ENCODE measurements at places on chromosomes 4 and X. TPM values are rescaled to one million over a fixed set of nuclear protein-coding genes. Genes with fewer than 3 reads are reported as not detected.

DNA sequence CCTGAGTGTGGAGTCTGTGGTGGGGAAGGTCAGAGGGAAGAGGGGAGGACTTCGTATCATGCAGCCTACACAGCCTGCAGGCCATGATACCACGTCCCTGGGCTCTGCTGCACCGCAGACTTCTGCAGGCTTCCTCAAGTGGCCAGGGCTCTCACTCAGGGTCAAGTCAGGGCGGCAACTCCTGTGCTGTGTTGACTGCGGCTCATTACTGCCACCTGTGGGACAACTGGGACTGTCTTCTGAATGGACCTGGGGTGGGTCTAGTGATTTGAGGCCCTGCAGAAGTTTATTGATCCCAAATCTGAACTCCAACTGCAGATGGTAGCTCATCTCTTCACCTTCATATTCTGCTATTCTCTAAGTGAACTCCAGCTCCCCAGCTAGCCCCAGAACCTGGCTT, 167.1 kb downstream of the NSUN7 start:
- DNase-seq: no peak

GRCh38 chr4:36288731-36289426, 7.5 kb downstream of the DTHD1 start:
- DNase-seq: no peak

GRCh38 chr4:164252286-164252685, 501.6 kb upstream of the SMIM31 start:
- DNase-seq: no peak

DNA sequence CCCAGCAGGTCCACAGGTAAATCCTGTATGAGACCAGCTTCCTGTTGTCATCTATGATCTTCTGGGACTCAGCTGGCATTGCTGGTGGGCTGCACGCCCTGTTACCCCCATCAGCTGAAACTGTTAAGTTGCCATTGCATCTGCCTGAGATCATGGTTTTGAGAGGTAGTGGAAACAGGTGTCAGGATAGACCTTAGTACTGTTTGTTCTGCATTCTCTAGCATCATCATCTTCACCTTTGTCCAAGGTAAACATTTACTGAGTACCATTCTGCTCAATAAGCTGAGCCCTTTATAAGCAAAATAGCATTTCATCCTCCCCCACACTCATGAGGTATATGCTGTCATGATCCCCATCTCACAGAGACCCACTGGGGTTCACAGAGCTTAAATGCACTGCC, 42.9 kb upstream of the PROM1 start:
- no peak for DNase-seq

GRCh38 chr4:125440814-125441213, 126.1 kb downstream of the FAT4 start:
- no peak for DNase-seq

DNA sequence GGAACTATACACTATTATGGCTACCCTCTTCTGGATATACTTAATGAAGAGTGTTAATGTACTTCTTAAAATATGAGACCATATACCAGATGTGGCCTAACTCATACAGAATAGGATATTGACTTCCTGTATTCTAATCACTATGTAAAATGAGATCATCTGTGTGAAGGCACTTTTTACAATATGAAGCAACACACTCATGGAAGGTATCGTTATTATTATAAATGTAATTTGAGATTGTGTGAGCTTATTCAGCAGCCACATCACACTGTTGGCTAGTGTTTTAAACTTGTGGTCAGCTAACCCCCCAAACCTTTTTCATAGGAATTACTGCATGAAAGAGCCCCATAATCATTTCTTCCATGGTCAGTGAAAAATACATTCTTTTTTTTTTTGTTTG, 281.8 kb upstream of the TEX13A start:
- no peak for DNase-seq

DNA sequence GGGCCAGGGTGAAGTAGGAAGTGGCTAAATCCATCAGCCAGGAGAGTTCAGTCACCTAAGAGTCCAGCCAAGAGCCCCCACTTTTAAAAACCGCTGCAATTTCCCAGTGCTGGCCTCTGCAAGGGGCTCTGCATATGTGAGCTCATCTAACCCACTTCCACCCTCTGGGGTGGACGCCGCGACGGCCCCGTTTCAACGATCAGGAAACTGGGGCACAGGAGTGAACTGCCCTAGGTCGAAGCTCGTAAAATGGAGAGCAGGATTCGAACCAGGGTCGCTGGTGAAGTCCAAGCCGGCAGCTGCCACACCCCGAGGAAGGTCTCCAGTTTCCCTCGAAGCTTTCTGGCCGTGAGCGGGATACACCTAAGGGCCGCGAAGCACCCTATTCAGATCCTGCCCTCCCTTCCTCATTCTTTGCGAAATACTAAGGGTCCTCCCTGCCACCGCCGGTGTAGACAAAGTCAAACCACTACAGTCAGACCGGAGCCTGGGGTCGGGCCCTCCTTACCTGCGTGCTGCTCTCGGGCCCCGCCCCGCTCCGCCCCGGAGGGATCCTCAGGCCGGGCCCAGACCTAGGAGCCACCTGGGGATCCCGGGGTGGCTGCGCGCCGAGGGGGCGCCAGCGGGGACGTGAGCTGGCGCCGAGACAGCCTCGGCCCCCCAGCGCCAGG, 446 bp downstream of the EVC2 start:
- DNase-seq: no peak

DNA sequence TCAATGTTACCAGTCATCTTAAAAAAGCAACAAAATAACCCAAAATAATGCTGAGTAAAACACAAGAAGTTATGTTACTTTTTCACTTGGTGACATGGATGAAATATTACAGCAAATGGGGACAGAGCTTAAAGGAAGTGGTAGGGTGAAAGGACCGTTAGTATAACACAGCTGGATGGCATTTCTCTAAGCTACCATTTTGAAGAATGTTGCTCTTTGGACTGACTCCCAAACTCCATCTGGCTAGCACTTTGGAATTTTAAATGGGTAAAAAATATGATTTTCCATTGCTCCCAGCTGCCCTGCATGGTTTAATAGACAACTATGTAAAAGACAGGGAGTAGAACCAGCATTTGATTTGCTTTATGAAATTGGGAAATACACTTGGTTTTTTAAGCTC, 27.6 kb downstream of the CLCN5 start:
- no peak for DNase-seq

- no peak for DNase-seq
Measured at GRCh38 chr4:169098969-169099690, 89.1 kb upstream of the CBR4 start.

DNA sequence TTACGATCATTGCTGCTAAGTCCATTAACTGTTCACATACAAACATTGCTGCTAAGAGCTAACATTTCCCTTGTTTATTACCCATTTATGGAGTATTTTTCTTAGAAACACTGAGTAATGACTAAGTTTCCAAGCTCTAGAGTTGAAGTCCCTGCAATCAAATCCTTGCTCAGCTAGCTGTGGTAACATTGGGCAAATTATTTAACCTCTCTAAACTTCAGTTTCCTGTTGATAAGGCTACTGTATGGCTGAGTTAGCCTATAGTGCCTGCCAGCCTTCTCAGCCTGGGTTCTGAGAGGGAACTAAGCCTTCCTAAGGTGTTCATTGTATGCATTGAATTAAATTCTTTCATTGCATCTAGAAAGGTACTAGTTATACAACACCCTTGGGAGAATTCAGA, 15.2 kb upstream of the SCOC start:
- DNase-seq: no peak

DNA sequence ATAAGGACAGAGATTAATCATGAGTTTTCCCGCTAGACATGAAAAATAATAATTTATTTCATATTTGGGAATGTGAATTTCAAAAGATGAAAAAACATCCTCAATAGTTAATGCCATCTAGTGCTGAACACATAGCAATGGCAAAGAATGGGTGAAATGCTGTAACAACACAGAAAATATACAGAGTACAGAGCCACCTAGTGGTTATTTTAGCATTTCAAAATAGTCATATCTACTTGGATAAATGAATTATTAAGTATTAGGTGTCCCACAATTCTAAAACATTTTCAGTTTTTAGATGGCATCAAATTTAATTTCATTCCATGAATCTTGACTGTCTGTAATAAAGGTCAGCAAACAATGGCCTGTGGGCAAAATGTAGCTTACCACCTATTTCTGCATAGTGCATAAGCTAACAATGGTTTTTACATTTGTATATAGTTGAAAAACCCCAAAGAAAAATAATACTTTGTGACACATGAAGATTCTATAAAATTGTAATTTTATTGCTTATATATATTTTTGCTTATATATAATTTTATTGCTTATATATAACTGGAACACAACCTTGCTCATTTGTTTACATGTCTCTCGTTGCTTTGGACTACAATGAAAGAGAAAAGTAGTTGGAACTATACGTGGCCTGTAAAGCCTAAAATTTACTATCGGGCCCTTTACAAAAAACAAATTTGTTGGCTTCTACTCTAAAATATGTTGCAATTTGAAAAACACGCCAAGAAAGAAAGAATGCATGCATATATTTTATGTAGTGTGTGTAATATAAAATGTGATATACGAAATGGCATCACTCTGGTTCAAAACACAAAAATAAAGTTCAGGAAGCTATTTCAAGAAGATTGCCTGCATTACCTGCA, 99.1 kb upstream of the FAM47C start:
- DNase-seq: no peak

- DNase-seq: no peak
Measured at GRCh38 chr4:10554121-10554520, 96.9 kb upstream of the ZNF518B start.

DNA sequence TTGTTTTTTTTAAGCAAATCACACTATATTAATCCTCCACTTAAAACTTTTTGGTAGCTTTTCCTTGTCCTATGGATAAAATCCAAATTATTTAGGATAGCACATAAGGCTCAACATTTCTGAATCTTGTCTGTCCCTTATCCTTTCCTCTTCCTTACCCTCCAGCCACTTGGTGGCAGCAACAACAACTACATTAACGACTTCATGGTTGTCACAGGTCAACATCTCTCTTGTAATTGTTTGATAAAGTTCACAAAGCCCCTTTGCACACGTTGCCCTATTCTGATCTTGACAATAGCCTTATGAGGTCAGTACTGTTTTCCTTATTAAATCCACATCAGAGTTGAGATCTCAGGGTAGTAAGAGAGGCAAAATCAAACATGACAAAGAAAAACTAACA, 269.0 kb upstream of the PABPC4L start:
- no peak for DNase-seq

GRCh38 chr4:182807767-182808548, 109.2 kb downstream of the DCTD start:
- DNase-seq: no peak

DNA sequence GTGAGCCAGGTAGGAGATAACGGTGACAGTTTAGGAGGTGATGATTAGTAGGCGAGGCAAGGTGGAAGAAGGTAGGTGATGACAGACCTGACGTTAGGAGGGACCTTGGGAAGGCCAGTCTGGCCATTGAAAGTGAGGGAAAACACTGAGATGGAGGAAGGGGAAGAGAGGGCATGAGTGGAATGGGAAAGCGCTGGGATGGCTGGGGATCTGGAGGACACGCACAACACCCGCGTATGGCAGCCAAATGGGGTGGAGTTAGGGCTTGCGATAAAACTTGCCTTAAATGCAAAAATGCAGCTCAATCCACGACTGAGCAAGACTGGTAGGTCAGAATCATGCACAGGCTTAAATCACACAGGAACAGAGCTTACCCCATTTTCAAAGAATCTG, 605 bp upstream of the CDKL2 start:
- DNase-seq: no peak

GRCh38 chr4:120765260-120765680, 157.3 kb downstream of the PRDM5 start:
- no peak for DNase-seq

DNA sequence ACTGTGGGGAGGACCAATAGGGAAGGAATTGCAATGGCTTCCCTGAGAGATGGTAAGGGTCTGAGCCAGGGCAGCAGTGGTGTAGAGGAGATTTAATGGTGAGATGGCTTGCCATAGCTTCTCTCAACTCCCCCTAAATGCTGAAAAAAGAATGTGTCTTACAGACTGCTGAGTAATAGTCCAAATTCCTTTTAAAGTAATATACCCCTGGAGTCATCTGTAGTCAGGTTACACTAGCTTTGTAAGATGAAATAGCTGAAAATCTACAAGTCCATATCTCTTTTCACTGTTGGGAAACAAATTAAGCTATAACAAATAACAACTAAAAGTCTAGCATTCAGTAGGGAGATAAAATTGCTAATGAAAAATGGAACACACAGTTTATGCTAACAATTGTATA, 33.5 kb downstream of the MAPK10 start:
- DNase-seq: no peak

DNA sequence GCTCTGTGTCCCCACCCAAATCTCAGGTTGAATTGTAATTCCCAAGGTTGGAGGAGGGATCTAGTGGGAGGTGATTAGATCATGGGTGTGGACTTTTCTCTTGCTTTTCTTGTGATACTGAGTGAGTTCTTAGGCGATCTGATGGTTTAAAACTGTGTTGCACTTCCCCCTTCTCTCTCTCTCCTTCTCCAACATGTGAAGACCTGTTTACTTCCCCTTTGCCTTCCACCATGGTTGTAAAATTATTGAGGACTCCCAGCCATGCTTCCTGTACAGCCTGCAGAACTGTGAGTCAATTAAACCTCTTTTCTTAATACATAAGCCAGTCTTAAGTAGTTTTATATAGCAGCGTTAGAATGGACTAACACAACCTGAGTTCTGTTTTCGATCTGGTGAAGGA, 738.2 kb downstream of the ARAP2 start:
- DNase-seq: no peak

GRCh38 chrX:43505769-43506168, 150.3 kb upstream of the MAOA start:
- no peak for DNase-seq

- DNase-seq: no peak
Measured at GRCh38 chrX:70030301-70030767, 19.4 kb downstream of the AWAT2 start.

- no peak for DNase-seq
Measured at GRCh38 chr4:119825696-119826095, 197.1 kb upstream of the PDE5A start.

GRCh38 chr4:12178614-12179610, 750.2 kb upstream of the HS3ST1 start:
- DNase-seq: no peak

DNA sequence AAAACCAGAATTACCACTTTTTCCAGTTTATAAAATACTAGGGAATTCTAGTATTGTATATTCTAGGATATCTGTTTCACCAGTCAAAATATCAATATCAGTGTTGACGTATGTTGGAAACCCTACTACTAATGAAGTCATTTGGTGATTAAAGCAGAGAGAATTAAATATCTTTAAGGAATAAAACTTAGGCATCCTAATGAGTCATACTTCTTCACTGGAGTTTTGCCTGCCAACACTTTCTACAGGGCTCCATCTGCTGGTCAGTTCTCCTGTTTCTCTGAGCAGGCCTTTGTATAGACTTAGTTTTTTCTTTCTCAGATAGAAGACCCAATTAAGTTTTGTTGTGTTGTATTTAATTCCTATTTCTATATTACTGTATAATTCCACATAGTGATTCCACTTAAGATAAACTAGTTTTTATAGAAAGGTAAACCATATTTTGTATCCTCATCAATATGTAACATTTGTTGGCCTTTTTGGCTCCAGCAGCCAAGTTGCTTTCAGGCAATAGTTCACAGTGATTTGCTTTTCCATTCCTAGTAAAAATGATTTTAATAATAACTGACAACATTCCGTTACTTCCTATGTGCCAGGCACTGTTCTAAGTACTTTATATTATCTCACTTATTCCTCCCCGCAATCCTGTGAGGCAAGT, 3.5 kb downstream of the AP1AR start:
- DNase-seq: peak; percentile 70

FGB gene
- not detected for total RNA-seq

PNCK gene
- total RNA-seq: 1.6 TPM

TMEM255A gene
- total RNA-seq: 16.4 TPM

MAGEA8 gene
- total RNA-seq: not detected

SLC9B1 gene
- total RNA-seq: 3.7 TPM

TEX13B gene
- not detected for total RNA-seq

F8 gene
- 63.0 TPM for total RNA-seq

CXorf49 gene
- total RNA-seq: not detected

TMPRSS11E gene
- total RNA-seq: not detected

Measured in sciatic nerve (tissue), 2 donors.